ENCODE measurements at places on chromosomes 4 and X. TPM values are rescaled to one million over a fixed set of nuclear protein-coding genes. Genes with fewer than 3 reads are reported as not detected.

GRCh38 chr4:18405054-18405453 lies 383.5 kb upstream of the LCORL start:
- H3K27me3 ChIP-seq = no peaks in the 10 kb centered on the region
- DNase-seq = no peak
- H3K4me1 ChIP-seq = no peaks in the 10 kb centered on the region

DNA sequence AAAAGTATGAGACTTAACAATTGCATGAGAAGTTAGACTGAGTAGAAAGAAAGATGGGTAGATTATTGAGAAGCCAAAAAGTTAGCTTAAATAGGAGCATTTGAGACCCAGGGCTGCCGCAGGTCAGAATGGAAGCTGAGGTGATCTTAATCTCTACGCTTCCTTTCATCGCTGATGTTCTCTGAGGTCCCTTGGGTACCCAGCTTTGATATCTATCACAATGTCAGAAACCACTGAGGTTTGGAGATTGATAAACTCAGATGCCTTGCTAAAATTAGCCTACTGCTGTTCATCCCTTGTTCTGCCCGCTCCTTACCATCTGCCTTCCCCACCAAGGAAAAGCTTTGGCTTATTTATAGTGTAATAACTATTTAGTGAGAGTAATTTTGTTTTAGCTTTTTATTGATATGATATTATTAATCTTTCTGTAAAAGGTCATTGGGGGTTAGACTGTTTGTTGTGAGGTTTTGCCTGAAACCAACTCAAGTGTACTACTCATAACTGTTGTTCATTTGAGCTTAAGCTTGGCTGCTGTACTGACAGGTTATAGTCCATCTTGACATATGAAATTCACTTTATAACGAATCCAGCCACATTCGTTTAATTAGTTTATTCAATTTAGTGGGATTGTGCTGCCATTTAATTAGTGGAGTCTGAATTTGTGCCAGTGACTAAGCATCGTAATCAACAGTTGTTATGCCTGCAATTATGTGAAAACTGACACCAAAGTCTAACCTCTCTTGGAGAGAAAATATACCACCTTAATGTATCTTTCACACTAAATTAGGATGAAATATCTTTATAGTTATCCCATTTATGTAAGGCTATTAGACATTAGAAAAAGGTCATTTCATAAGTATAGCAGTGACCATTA lies 15.1 kb downstream of the MCUB start:
- H3K27ac ChIP-seq = no peak overlapping the region
- no peaks in the 10 kb centered on the region for H3K27me3 ChIP-seq
- no peaks in the 10 kb centered on the region for H3K4me1 ChIP-seq
- no peak overlapping the region for H3K4me3 ChIP-seq
- DNase-seq = no peak

PALLD gene
- total RNA-seq = 99.8 TPM

- no peaks in the 10 kb centered on the region for H3K27me3 ChIP-seq
- H3K4me3 ChIP-seq = no peak overlapping the region
- H3K4me1 ChIP-seq = no peaks in the 10 kb centered on the region
- H3K27ac ChIP-seq = no peak overlapping the region
- no peaks in the 10 kb centered on the region for H3K36me3 ChIP-seq
Observed at GRCh38 chr4:143017210-143017609, 167.5 kb upstream of the USP38 start.

GRCh38 chrX:39888730-39889129 lies 209.0 kb downstream of the BCOR start:
- peaks cover under 1% of the 10 kb centered on the region for H3K4me1 ChIP-seq
- H3K27me3 ChIP-seq = no peaks in the 10 kb centered on the region
- no peaks in the 10 kb centered on the region for H3K36me3 ChIP-seq
- H3K27ac ChIP-seq = no peak overlapping the region

DNA sequence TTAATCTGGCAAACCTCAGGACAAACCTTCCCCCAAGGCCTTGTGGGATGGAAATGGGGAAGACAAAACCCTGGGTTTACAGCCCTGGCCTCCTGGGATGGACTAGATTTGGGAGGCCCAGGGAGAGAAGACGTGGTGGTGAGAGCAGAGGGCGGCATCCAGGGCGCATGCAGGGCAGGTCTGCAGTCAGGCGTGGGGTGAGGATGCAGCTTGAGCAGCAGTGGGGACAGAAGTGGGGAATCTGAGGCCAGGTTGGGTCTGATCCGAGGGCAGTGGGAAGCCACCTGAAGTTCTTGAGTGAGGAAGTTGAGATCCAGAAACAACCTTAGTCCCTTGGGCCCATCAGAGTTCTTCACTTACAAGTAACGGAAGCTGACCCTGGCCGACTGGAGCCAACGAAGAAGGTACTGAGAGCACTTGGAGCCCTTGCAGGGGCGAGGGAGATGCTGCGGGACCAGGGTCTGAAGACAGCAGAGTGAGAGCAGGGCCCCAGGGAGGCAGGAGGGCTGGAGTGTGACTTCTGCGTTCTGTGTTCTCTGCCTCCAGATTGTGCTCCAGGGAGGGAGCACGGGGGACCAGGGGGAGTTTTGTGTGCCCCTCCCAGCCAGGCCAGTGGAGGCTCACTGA lies 42.0 kb upstream of the GPR78 start:
- peaks cover 61% of the 10 kb centered on the region for H3K4me1 ChIP-seq
- no peaks in the 10 kb centered on the region for H3K27me3 ChIP-seq
- H3K4me3 ChIP-seq = no peak overlapping the region
- DNase-seq = no peak
- H3K27ac ChIP-seq = no peak overlapping the region

DNA sequence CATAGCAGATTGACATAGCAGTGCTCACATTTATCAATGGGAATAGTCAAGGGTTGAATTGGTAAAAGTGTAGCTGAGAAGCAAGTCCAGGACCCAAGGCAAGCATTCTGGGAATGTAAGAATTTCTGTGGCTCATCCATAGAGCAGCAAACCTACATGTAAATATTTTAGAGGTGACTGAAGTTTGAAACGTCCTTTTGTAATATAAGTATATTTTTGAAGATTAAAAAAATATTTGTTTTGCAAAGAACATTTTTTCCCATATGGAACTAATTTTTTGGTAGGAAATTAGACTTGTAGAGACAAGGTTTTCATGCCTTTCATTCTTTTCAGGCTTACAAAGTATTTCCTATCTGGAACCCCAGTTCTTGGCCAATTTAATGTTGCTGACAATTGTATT lies 104.0 kb downstream of the TEX13A start:
- H3K4me3 ChIP-seq = no peak overlapping the region
- H3K36me3 ChIP-seq = no peaks in the 10 kb centered on the region
- DNase-seq = no peak
- no peak overlapping the region for H3K27ac ChIP-seq

GRCh38 chr4:102553982-102554381 lies 52.8 kb downstream of the NFKB1 start:
- 0 out of 2 replicates have a peak overlapping the region, but pooled peaks have one; percentile 23 for H3K27ac ChIP-seq
- H3K27me3 ChIP-seq = no peaks in the 10 kb centered on the region
- no peak for DNase-seq
- no peak overlapping the region for H3K4me3 ChIP-seq
- peaks cover 36% of the 10 kb centered on the region for H3K4me1 ChIP-seq
- peaks cover 7% of the 10 kb centered on the region for H3K36me3 ChIP-seq

RPA4 gene
- total RNA-seq = 0.29 TPM

All from SJSA1 (cell line).